Stomach (tissue), 19 donors: ENCODE measurements at places on chromosomes 7 and 10. TPM values are rescaled to one million over a fixed set of nuclear protein-coding genes. Genes with fewer than 3 reads are reported as not detected.

RPP30 gene
- 12.2 TPM for total RNA-seq

AKR1B15 gene
- total RNA-seq, result not detected

SFTPA1 gene
- total RNA-seq, result 525 TPM

AGR2 gene
- total RNA-seq, result 32.1 TPM

ADRB1 gene
- 1.7 TPM for total RNA-seq

DIP2C gene
- total RNA-seq, result 22.8 TPM

LIPJ gene
- total RNA-seq, result not detected

FOXP2 gene
- 10.7 TPM for total RNA-seq

UCN3 gene
- total RNA-seq, result 0.37 TPM

STAG3 gene
- not detected for total RNA-seq

PCLO gene
- 4.1 TPM for total RNA-seq

SBDS gene
- total RNA-seq, result 98.2 TPM

SRRM3 gene
- total RNA-seq, result not detected

TMEM229A gene
- not detected for total RNA-seq

KLF14 gene
- not detected for total RNA-seq
